ENCODE measurements at places on chromosomes 13 and 19.

DNA sequence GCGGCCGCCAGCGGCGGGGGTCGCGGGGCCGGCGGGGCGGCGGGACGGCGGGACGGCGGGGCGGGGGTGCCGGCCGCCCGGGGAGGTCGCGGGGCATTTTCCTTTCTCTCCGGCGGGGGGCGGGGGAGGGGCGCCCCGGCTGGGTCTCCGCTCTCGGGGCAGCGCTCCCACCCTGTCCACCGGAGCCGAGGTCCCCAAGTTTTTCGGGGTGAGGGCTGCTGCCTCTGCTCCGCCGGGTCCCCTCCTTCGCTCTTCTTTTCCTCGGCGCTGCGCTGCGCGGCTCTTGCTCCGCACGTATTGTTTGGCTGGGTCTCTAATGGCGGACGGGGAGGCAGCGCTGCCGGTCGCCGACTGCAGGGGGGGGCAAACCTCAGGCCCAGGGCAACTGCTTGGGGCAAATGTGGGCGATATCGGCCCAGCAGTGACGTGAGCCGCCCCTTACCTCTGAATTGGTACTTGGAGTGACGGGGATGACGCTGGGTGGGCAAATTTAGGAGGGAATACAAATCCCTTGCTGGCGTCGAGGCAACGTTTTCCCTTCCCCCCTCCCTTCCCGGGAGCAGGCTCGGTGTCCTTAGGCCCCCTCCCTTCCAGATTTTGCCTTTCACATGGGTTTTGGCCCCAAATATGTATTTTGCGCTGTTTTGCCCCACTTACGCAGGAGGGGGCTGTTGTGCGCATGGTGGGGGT lies 759 bp downstream of the ZMYM2 start:
- peak; percentile 68 for DNase-seq

- DNase-seq, result no peak
These were observed 66.3 kb upstream of the UFM1 start for GRCh38 chr13:38283346-38283745.

GRCh38 chr13:79831556-79831955 lies 350.6 kb downstream of the NDFIP2 start:
- no peak for DNase-seq

DNA sequence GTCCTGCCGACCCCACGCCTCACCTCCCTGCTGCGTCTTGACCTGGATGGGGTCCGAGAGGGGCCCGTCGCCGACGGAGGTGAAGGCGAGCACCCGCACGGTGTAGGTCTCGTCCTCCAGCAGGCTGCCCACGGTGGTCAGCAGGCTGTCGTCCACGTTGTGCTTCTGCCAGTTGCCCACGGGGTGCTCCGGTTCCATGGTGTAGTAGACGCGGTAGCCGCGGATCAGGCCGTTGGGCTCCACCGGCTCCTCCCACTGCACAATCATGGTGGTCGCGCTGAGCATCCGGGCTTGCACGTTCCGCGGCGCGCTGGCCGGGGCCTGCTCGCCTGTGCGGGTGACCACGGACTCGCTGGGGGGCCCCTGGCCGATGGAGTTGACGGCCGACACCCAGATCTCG lies 96.7 kb downstream of the PTPRS start:
- no peak for DNase-seq

DNA sequence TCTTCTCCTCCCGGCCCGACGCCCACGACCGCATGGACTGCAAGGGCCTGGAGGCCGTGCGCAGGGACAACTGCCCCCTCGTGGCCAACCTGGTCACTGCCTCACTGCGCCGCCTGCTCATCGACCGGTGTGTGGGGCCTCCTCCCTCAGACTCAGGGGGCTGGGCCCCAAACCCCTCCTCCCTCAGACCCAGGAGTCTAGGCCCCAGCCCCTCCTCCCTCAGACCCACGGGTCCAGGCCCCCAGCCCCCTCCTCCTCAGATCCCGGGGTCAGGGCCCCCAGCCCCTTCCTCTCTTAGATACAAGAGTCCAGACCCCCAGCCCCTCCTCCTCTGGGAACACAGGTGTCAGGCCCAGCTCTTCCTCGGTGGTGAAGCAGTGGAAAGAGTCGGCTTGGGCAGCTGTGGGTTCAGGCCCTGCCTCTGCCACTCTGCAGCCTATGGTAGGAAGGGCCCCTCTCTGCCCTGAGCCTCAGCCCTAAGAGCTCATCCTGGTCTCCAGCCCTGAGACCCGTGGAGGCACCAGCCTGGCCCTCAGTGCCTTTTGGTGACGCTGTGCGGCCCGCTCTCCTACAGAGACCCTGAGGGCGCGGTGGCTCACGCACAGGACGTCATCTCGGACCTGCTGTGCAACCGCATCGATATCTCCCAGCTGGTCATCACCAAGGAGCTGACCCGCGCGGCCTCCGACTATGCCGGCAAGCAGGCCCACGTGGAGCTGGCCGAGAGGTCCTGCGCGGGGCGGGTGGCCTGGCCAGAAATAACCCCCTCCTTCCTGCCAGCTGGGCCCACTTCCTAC lies 3.7 kb upstream of the SPIB start:
- peak; percentile 92 for DNase-seq

DNA sequence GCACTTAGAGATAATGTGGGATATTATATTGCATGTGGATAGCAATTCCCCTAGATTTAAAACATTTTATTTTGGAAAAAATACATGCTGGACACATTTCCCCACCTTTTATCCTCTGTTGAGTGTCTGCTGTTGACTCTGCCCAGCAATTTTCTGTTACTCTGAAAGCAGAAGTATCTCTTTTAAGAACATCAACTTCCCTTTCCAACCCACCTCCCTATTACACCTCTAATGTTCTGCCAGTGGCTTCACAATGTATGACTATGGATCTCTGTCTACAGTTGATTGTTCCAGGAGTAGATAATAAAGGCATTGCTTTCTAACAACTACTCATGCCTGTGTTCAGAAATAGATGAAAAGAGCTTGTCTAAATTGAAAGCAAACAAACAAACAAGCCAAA lies 754.8 kb upstream of the SLITRK6 start:
- no peak for DNase-seq

- DNase-seq, result no peak
These were observed 15.7 kb upstream of the TEX29 start for GRCh38 chr13:111304603-111305289.

Measured in GM20000 (cell line).